Breast epithelium (tissue), 4 donors: ENCODE measurements at places on chromosomes 7 and 10. TPM values are rescaled to one million over a fixed set of nuclear protein-coding genes. Genes with fewer than 3 reads are reported as not detected.
A peak's percentile ranks its signal among the peaks of the same experiment; 100 is the strongest.

GRCh38 chr7:114917211-114917839, 4.6 kb upstream of the MDFIC start:
- H3K4me3 ChIP-seq, result no peak overlapping the region
- DNase-seq, result no peak
- H3K27me3 ChIP-seq, result no peaks in the 10 kb centered on the region
- no peak overlapping the region for H3K27ac ChIP-seq
- no peaks in the 10 kb centered on the region for H3K4me1 ChIP-seq

DNA sequence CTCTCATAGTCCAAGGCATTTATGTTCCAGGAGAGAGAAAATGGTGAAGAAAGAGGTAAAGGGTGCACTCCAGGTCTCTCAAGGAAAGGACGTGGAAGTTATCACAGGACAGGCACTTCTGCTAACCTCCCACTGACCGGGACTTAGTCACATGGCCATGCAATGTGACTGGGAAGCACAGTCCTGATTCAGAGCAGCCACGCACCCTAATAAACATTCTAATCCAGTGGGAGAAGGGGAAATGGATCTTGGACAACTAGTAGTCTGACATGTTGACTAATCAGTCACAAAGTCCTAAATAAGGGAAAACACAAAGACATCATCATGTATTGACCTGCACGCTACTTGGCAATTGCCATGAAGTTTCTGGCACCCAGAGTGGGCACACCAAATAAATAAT, 417.5 kb upstream of the ZMIZ1 start:
- H3K4me1 ChIP-seq, result no peaks in the 10 kb centered on the region
- H3K4me3 ChIP-seq, result no peak overlapping the region
- no peaks in the 10 kb centered on the region for H3K27me3 ChIP-seq

The TRIM50 gene
- total RNA-seq, result not detected

The NYAP1 gene
- total RNA-seq, result 0.48 TPM

GRCh38 chr7:51121931-51122425, 194.6 kb downstream of the COBL start:
- no peak overlapping the region for H3K4me3 ChIP-seq
- H3K4me1 ChIP-seq, result peaks cover 13% of the 10 kb centered on the region
- no peaks in the 10 kb centered on the region for H3K36me3 ChIP-seq
- no peak for DNase-seq
- H3K27ac ChIP-seq, result peak overlapping the region; percentile 81

The PRLHR gene
- total RNA-seq, result not detected

GRCh38 chr10:123287594-123288247, 133.5 kb downstream of the BUB3 start:
- DNase-seq, result no peak
- H3K36me3 ChIP-seq, result no peaks in the 10 kb centered on the region
- H3K27ac ChIP-seq, result no peak overlapping the region
- H3K4me1 ChIP-seq, result no peaks in the 10 kb centered on the region
- H3K4me3 ChIP-seq, result no peak overlapping the region

The SLC18A2 gene
- 0.73 TPM for total RNA-seq

The PLEKHS1 gene
- total RNA-seq, result 23.6 TPM

DNA sequence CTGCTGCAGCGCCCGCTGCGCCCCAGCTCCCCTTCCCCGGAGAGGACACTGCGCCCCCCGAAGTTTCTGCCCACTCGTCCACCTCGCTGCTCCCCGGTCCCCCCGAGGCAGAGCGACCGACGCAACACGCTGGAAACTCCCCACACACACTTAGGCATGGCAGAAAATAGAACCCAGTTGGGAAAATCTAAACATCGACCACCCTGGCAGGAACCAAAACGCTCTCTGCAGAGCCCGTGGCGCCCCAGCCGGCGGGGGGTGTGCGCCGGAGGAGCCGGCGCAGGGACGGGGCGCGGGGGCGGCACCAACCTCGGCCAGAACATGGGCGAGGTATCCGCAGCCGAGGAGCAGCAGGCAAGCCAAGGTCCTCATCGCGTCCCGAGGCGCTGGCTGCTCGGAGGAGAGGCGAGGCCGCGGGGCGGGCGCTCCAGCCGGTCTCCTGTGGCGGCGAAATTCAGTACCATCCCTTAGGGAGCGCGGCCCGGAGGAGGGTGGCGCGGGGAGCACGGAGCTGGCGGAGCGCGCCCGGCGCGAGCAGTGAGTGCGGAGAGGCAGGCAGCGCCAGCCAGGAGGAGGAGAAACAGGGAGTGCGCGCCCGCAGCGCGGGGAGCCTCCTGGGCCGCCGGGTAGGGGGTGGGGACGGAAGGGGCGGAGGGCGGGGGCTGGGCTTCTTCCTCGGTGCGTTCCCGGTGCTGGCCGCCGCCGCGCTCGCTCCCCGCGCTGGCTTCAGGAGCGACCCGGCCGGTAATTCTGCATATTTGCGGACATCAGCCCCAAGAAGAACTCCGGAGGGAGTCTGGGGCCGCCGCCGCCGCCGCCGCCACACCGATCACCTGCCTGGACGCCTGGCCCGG, 789 bp downstream of the PDGFA start:
- peak; percentile 86 for DNase-seq
- H3K36me3 ChIP-seq, result no peaks in the 10 kb centered on the region
- H3K27ac ChIP-seq, result peak overlapping the region; percentile 90

DNA sequence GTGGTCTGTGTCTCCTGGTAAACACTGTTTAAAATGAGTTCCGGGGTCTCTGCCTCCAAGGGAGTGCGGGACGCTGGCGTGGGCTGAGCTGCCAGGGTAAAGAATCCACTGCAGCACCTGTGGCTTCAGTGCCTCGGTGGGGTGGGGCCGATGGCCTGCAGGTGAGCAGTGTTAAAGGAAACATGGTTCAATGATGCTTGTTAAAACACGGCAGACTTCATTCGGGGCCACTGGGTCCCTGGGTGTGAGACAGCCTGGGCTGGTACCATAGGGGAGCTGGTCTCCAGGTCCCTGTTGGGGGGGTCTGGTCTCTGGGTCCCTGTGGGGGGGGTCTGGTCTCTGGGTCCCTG, 24.9 kb upstream of the KNDC1 start:
- no peak overlapping the region for H3K27ac ChIP-seq
- no peaks in the 10 kb centered on the region for H3K27me3 ChIP-seq
- H3K4me3 ChIP-seq, result no peak overlapping the region
- no peak for DNase-seq
- no peaks in the 10 kb centered on the region for H3K36me3 ChIP-seq
- no peaks in the 10 kb centered on the region for H3K4me1 ChIP-seq

DNA sequence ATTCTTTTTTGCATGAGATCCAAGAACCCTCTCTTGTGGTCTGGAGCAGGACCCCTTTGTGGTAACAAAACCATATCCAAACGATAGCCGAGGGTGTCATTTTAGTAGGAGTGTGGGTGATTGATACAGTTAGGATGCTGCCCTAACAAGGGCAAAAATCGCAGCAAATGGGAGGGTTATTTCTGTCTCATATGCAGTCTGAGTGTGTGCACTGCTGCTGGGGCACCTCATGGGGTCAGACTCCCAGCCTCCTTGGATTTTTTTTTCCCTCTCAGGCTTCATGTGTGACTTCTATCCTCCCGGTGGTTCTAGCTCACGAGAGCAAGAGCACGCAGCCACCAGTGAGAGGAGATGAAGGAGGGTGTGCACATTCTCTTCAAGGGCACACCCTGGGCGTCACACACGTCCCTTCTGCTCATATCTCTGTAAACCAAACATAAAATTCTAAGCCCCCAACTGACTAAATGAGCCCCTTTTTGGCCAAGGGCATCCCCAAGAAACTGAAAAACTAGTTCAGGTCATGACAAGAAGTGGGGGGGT, 28.6 kb upstream of the IL15RA start:
- no peak overlapping the region for H3K4me3 ChIP-seq
- no peaks in the 10 kb centered on the region for H3K36me3 ChIP-seq
- H3K27ac ChIP-seq, result no peak overlapping the region
- no peak for DNase-seq
- H3K27me3 ChIP-seq, result no peaks in the 10 kb centered on the region

The ZNF804B gene
- total RNA-seq, result not detected

GRCh38 chr7:128236924-128237586, 4.0 kb upstream of the LEP start:
- no peaks in the 10 kb centered on the region for H3K36me3 ChIP-seq
- H3K4me1 ChIP-seq, result no peaks in the 10 kb centered on the region
- no peak for DNase-seq
- H3K4me3 ChIP-seq, result no peak overlapping the region
- peaks cover 22% of the 10 kb centered on the region for H3K27me3 ChIP-seq
- no peak overlapping the region for H3K27ac ChIP-seq

The TMEM140 gene
- total RNA-seq, result 23.1 TPM

The NPSR1 gene
- total RNA-seq, result not detected

The TAS2R3 gene
- total RNA-seq, result 3.9 TPM

- H3K36me3 ChIP-seq, result no peaks in the 10 kb centered on the region
- H3K4me3 ChIP-seq, result no peak overlapping the region
- no peaks in the 10 kb centered on the region for H3K27me3 ChIP-seq
- no peak for DNase-seq
These were observed 49.1 kb upstream of the FOXK1 start for GRCh38 chr7:4633012-4633411.
